ENCODE measurements at places on chromosomes 2 and 18.

GRCh38 chr2:154527962-154528361 is 170.5 kb upstream of the KCNJ3 start:
- no peak for DNase-seq

DNA sequence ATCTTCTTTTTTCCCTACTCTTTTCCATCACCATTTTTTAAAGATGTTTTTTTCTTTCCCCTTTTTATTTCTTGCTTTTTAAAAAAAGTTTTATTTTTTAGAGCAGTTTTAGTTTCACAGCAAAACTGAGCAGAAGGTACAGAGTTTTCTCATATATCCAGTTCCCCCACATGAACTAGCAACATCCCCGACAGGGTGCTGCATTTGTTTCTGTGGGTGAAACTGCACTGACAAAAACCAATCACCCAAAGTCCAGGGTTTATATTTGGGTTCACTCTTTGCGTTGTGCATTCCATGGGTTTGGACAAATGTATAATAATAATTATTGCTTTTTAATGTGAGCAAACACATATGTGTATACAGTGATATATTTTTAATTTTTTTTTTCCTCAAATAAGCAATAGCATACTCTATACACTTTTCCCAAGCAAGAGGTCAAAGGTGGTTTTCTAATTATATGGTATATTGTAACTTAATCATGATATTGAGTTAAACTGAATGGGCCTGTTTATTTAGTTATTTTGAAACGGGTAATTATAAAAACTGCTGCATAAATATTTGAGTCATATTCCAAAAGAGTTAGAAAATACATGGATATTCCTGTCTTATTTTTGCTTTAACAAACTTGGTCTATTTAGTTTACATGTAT is 50.3 kb downstream of the NCK2 start:
- no peak for DNase-seq

DNA sequence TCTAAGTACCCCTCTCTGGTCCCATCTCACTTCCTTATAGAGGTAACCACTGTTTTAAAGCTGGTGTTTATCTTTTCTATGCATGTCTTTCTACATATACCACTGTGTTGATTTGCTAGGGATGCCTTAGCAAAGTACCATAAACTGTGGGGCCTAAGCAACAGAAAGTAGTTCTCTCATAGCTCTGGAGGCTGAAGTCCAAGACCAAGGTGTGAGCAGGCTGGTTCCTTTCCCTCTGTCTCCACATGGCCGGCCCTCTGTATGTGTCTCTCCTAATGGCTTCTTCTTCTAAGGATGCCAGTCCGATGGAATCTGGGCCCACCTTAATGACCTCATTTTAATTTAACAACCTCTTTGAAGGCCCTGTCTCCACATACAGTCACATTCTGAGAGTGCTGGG is 40.8 kb upstream of the ROCK2 start:
- no peak for DNase-seq

GRCh38 chr2:10175441-10175840 is 52.9 kb downstream of the RRM2 start:
- DNase-seq, result no peak

DNA sequence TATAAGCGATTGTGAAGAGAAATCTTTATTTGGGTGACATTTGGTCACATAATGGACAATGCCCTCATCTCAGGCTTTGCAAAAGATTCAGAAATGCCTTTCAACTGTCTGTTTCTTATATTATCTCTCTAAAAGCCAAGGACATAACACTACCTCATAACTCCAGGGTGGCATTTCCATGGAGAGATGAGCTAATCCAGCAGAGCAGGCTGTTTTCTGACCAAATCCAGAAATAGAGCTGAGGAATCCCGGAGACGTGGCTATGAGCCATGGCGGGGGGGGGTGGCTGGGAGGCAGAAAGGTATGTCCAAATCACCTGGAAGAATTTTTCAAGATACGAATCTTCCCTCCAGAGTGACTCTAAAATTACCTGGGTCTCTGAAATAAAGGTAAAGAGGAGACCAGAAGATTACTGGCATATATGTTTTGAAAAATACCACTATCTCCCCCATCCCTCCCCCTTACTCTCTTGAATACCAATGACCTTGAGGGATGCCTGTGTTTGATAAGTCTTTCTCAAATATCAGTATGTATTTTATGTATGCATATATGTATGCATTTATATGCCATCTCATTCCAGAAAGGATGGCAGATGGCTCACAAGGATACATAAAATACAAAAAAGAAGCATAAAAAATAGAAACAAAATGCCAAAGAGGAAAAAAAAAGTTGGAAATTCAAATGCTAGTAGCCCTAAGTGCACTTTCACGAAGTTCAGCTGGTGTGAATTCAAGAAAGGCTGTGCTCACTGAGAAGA is 296.0 kb upstream of the MGAT5 start:
- DNase-seq, result no peak

- no peak for DNase-seq
Measured at GRCh38 chr2:38159191-38159590, 83.2 kb upstream of the CYP1B1 start.

- no peak for DNase-seq
Measured at GRCh38 chr2:3778851-3779495, 75.6 kb downstream of the DCDC2C start.

GRCh38 chr18:27014841-27015240 is 149.3 kb upstream of the AQP4 start:
- DNase-seq, result no peak

DNA sequence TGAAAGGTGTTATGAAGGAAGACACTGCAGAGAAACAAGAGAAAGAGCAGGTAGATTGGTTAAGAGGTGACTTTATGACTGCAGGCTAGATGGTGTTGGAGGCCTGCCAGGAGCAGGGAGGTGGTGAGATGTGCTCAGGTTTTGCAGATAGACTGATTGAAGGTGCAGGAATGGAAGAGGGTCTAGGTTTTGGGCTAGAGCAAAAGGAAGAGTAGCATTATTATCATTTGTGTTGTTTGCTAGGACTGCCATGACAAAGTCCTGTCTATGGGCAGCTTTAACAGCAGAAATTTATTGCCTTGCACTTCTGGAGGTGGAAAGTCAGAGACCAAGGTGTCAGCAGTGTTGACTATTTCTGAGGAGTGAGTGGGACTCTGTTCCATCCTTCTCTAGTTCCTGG is 172.9 kb upstream of the SOX11 start:
- no peak for DNase-seq

DNA sequence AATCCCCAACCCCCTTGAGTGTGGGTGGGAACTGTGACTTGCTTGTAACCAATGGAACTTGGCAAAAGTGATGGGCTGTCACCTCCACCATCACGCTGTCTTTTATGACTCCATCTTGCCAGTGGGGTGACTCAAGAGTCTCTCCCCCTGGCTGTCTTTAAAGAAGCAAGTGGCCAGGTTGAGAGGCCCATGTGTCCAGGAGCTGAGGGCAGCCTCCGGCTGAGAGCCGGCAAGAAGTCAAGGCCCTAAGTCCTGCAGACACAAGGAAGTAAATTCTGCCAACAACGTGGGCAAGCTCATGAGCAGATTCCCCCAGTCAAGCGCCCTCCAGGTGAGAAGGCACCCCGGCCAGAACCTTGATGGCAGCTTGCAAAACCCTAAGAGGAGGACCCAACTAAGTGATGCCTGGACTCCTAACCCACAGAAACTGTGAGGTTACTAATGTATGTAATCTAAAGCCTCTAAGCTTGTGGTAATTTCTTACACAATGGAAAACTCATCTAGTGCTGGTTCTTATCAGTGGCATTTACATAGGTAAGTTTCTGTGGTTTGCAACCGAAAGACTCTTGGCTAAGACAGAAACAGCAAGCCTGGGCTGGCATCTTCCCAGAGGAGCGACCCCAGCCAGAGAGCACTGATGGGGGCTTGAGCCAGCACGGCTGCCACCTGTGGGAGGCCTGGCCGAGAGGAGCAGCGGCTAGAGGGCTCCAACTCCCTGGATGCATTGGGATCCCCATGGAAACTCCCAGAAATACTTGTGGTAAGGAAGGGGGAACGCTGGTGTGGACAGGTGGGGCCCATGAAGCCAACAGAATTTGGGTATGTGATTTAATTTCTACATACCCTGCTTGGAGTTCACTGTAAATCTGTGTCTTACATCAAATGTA is 49.3 kb downstream of the CIB4 start:
- no peak for DNase-seq

GRCh38 chr2:237352279-237352845 is 61.6 kb downstream of the COL6A3 start:
- no peak for DNase-seq

DNA sequence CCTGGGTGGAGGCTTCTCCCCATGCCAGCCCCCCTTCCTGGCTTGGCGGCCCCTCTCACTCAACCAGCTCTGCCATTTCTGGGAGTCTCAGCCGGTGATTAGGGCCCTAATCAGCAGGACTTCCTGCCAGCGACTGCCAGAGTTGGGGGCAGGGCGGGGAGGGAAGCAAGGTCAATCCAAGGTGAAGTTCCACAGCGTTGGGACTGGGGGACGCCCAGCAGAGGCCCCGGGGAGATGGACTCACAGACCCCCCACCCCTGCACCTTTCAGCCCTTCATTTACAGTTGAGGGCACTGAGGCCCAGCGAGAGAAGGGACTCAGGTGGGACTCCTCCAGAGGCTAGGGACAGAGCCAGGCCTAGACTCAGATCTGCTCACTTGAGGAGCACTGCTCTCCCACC is 65.3 kb downstream of the TNS1 start:
- peak; percentile 69 for DNase-seq

DNA sequence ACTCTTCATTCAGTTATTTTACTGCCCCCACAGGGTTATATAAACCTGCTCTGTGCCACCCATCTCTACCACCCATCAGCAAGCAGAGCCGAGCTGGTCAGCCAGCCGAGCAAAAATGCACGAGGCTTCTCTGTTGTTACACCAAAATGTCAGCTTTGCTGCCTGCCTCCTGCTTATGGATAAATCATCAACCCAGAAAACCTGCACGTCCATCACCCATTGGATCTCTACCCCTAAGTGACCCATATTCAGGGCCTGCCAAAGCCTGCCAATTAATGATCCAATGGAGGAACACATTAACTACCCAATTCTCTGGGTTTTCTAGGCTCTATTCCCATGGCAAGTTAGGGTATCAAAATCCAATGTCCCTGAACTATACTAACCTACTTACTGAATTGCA is 365.5 kb upstream of the ACVR2A start:
- DNase-seq, result no peak

DNA sequence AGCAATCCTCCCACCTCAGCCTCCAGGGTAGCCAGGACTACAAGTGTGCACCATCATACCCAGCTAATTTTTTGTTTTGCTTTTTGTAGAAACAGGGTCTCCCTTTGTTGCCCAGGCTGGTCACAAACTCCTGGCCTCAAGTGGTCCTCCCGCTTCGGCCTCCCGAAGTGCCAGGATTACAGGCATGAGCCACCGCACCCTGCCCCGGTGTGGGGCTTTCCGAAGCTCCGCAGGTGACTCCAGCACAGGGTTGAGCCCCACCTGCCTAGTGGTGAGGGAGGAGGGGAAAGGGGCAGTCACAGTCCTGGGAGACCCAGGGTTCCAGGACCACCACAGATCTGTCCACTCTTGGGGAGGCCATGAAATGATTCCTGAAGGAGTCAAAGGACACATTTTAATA is 5.2 kb downstream of the PRLH start:
- no peak for DNase-seq

- no peak for DNase-seq
Measured at GRCh38 chr2:121903037-121903689, 147.7 kb downstream of the TSN start.
